ENCODE measurements at places on chromosomes 7 and 10.

DNA sequence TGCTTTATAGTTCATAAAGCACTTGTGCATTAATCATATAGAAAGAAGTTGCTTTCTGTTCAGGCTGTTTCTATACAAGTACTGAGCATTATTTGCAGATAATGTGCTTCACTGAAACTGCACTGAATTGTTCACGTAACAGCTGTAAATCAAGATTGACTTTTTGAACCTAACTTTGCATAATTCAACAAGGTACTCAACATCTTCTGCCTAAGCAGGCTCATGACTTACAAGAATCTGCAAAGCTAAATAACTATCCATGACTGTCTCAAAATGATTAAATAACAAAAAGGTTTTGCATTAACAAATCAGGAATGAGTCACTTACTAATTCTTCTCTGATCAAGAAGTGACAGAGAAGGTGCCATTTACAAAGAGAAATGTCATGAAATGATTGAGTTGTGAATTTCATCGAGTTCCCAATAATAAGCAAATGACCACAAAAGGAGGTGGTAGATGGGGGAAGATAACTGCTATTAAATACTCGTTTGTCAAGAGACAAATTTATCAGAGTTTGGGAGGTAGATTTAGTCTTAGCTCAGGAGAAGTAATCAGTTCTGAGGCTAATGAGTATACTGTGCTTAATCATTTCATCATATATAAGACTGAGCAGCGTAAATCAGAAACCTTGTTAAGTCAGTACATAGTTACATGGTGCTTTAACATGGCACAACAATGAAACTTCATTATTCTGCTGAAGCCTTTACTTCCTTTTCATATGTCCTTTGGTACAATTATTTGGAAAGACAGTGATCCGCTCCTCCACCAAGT lies 161.3 kb upstream of the LRRN3 start:
- DNase-seq, result no peak

GRCh38 chr7:126702242-126703016 lies 550.3 kb downstream of the GRM8 start:
- no peak for DNase-seq

DNA sequence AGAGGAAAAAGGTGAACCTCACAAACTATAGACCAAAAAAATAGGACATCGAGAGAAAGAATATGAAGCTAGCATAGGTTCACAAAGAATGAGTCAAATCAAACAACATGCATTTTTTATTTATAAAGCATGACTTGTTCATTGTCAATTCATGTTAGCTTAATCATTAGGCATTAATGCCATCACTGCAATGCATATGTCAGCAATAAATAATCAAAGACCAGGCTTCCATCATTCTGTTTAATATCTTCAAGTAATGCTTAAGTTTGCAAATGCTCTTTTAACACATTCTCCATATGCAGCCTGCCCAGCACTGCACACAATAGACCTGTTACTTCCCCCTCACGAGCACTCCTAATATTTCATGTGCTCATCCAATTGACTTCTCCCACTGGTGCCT lies 8.9 kb upstream of the MAGI2 start:
- DNase-seq, result no peak

DNA sequence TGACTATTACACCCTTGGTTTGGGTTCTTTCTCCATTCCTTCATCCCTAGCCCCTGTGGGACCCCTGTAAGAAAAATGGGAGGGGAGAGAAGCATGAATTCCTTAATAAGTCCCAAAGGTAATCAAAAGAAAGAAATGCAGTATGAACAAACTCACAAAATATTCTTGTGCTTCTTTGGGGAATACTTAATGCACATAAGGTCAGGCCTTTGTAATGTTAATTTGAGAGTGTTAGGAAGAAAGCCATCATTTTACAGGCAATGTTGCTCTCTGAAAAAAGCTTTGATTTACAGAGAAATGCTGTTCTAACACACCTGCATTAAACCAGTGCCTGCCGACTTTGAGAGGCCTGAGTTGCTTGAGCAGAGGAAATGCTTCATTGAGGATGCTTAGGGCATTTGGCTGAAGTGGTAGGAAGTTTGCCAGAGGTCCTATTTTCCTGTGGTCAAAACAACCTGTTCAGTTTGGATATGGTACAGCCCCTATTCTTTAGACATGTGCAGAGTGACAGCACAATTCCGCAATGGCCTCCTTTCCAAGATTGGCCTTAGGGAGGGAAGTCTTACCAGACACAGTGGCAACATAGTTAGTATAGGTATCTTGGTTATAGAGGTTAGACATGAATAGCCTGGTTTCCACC lies 643.4 kb downstream of the AUTS2 start:
- DNase-seq, result no peak

DNA sequence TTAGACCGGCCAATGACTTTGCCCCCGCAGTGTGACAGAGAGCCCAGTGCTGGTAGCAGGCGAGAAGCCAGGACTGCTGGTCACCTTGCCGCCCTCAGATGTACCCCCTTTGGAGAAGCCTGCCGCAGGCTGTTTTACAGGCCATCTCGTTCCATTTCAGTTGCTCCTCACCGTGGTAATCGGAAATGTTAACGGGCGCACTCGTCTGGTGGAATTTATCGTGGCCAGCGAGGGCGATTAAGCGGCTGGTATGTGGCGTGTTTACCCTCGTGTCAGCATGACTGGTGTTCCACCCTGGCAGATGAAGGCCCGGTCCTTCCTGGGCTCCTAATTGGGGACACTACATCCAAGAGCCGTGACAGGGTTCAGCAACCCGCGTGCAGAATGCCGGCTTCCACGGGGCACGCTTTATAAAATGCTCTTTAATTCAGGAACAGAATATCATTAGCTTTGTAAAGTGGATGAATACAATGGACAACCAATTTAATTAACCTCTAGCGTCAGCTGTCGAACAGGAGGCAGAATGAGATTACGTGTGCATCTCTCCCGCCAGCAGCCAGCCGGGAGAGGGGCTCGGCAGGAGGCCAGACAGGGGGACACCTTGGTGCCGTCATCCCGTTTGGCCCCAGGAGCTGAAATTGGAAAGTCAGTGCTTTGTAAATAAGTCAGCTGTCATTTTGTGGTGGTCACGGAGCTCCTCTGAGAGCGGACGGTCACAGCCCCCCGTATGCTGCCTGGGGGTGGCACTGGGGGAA lies 108.3 kb downstream of the NKX6-2 start:
- no peak for DNase-seq
